Fibroblast of skin of right biceps (primary cell): ENCODE measurements at places on chromosomes 2 and 18.

DNA sequence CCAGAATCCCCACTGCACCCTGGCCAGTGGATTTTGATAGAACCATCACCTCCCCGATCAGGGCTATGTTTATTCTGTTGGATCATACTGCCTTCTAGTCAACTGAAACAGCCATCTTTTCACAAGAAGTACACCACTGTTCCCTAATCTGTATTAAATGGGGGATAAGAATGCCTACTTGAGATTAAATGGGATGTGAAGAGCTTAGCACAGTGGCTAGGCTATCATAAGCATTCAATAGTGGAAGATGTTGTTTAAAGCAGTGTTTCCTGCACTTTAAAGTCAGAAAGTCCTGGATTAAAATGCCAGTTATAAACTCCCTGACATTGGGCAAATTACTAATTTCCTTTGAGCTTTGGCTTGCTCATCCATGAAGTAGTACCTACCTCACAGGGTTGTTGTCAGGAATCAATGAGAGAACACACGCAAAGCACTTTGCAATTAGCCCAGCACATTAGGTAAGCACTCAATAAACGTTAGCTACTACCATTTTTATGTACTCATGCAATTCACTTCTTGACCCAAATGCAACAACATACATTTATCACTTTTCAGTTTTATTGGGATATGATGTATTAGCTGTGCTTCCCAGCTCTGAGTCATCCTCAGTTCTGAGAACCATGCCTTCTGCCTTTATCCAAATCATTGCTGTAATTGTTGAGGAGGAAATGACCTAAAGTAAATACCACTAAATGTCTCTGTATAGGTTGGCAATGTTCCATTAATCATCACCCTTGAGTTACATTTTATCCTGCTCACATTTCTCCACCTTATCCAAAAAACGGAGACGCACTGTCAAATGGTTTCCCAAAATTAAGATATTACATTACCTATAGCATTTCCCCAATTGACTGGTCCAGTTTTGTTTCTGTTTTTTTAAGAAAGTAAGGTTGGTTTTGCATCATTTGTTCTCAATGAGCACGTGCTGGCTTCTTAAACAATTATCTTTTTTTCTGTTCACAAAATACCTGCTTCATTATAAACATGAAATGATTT, 2.1 kb downstream of the TMEM247 start:
- DNase-seq: peak; percentile 84

- no peak for DNase-seq
These were observed 45.2 kb downstream of the DYNAP start for GRCh38 chr18:54636217-54636616.

DNA sequence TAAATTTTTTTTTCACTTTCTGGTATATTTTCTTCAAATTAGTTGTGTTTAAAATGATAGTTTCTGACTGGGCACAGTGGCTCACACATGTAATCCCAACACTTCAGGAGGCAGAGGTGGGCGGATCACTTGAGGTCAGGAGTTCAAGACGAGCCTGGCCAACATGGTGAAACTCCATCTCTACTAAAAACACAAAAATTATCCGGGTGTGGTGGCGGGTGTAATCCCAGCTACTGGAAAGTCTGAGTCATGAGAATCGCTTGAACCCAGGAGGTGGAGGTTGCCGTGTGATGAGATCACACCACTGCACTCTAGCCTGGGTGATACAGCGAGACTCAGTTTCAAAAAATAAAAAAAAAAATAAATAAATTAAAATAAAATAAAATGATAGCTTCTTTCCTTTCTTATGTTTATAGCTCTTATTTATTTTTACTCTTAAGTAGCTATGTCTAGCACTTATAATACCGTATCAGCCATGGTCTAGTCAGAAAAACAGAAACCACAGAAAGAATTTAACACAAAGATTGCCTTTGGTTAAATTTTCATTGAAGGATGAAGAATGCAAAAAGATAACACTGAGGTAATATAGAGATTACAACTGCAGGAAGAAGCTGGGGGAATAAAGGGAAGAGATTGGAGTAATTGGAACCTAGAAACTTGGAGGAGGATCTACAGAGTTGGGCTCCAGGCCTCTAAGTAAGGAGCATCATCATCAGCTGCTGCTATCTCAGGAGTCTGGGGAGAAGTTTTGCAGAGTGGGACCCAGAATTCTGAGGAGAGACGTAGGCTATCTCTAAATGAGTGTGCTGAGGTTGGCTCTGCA, 54.7 kb upstream of the MBOAT2 start:
- DNase-seq: peak; percentile 66

- no peak for DNase-seq
These were observed 25.1 kb downstream of the C18orf54 start for GRCh38 chr18:54382733-54383252.

DNA sequence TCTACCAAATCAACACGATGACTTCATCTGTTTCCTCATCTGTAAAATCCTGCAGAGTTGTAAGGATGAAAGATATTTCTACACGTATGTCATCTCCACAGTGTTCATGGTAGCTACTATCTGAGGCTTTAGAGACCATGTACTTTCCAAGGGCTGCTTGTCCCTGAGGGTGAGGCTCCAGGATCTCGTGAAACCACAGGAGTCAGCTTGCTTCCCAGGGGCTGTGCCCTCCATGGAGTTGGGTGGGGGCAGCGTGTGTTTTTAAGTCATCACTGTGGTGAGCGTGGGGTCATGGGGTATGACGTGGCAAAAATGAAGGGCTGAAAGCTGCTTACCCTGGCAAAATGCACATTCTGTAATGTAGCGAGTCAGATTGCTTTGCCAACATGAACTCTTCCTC, 81.6 kb downstream of the ASAP2 start:
- peak; percentile 91 for DNase-seq

GRCh38 chr2:98923244-98923940, 12.6 kb downstream of the CRACDL start:
- no peak for DNase-seq

DNA sequence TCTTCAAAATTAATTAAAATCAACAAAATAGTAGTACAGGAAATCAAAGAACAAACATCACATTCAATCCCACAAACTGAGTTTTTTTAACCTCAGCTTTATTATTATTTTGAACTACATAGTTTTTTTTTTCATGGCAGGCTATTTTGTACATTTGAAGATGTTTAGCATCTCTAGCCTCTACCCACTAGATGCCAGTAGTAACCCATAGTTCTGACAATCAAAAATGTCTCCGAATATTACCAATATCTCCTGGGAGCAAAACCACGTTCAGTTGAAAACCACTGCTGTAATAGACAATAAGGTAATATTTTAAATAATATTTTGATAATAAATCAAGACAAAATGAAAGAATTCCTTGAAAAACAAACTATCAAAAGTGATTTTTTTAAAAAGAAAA, 702.6 kb upstream of the LRRTM1 start:
- DNase-seq: no peak

DNA sequence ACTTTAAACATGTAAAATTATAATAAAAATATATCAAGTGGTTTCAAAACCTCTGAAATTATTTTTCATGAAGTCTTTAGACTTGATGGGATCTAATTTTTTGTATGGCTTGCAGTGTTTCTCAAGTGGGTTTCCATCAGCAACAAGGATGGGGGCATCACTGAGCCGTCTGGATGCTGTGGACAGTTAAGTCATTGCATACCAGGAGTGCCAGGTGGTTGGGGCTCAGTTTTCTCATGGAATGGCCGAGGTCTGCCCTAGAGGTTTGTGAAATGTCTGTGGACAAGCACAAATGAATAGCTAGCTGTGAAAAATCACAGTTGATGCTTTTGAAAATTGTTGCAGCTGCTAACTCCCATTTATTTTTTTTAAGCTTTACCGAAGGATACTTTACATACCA, 1.7 kb downstream of the PRELID3A start:
- DNase-seq: peak; percentile 44

DNA sequence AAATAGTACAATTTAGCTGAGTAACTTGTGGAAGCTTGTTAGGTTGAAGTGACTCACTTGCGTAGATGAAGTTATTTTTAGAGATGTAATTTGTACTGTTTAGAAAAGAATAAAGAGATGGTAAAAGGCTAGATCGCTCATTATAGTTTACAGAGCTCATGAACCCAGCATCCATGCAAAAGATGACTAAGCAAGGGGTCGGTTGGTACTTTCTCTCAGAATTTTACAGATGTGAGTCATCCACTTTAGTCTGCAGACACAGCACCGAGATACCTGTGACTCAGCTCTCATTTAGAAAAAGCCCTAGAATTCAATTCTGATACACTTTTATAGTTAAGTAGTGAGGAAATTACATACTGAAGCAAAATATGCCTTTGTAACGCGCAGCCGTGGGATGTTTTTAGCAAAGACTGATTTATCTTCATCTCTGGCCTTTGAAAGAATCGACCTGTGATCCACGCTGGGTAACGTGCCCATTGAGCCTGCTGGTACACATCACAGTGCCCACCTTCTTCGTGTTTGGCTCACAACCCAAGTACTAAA, 116.5 kb upstream of the FOSL2 start:
- DNase-seq: peak; percentile 99

DNA sequence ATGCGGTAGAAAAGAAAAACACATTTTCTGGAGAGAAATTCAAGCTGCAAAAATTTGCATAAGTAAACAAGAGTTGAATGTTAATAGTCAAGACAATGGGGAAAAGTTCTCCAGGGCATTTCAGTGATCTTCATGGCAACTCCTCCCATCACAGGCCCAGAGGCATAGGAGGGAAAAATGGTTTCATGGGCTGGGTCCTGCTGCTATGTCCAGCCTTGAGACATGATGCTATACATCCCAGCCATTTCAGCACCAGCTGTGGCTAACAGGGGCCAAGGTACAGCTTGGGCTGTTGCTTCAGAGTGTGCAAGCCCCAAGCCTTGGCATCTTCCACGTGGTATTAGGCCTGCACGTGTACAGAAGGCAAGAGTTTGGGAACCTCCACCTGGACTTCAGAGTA, 118.6 kb upstream of the DLGAP1 start:
- no peak for DNase-seq

GRCh38 chr2:238493880-238494572, 67.3 kb downstream of the ASB1 start:
- no peak for DNase-seq

- no peak for DNase-seq
These were observed 144.7 kb downstream of the SLC4A3 start for GRCh38 chr2:219772103-219772635.

GRCh38 chr2:24241528-24241927, 66.7 kb downstream of the FAM228A start:
- no peak for DNase-seq

DNA sequence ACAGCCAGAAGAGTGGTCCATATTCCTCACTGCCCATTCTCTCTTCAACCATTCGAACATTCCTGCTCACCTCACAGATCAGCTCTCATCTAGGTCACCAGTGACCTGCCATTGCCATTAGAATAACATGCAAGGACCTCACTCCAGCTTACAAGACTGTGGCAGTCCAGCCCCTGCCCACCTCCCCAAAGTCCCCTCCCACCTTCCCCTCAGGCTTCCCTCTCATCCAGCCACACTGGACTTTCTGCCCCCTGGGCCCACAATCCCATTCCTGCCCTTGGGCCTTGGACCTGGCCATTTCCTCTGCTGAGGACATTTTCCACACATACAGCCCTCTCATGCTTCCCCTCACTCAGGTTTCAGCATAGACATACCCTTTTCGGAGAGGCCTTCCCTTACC, 5.2 kb upstream of the TMEM177 start:
- no peak for DNase-seq

- no peak for DNase-seq
These were observed 10.2 kb downstream of the DSG4 start for GRCh38 chr18:31386741-31387140.

DNA sequence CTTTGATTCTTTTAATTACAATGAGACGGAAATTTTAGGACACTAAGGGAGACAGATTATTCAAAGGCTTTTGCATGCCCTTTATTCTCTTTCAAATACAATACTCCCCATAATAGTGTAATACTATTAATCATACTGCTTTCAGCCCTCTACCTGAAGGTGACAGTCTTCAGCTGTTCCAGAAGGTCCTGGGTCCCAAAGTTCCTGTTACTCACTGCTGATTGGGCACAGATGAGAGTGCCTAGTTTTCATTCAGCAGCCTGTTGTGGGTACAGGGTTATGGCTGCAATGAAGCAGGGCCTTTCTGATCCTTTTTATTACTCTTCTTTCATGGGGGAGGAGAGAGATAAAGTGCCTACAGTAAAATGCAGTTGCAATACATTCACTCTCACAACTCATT, 80.2 kb downstream of the NUP35 start:
- DNase-seq: no peak

DNA sequence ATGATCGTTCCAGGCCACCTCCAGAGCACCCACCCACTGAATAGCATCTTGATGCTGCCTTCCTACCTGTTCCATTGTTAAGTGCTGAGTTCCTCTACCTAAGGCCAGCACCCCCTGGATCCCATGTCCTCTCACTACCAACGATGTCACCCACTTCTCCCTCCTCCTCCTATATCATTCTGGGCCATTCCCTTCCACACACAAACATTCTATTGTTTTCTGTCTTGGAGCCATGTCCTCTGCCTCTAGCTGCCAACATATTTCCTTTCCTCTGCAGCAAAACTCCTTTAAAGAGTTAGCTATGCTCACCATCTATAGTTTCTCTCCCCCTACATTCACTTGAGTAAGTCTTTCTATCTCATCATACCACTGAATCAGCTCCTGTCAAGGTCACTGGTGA, 64.0 kb upstream of the ACKR3 start:
- DNase-seq: no peak

DNA sequence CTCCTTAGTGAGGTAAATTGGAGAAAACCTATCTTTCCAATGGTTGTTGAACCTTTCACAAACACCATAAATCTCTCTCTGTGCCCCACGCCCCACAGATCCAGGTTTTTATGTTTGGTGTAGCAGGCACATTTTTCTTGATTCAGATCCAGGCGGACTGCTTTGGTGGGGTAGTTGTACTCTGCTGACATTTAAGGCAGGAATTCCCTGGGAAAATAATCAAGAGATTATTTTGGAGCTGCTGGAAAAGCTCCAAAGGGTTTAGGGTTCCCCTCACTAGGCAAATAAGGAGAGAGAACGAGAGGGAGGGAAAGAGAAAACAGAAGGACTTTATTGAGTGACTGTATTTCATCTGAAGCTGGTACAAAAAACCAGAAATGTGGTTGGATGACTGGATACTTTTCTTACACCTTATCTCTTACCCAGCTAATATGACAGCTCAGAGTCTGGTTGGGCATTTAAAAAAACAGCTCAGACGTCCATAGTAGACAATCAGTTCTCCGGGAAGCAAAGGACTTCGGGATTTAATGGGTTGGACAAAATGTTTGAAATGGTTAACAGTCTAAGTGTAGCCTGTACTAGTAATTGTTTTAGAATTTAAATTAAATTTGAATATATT, 3.6 kb upstream of the AQP4 start:
- DNase-seq: no peak

DNA sequence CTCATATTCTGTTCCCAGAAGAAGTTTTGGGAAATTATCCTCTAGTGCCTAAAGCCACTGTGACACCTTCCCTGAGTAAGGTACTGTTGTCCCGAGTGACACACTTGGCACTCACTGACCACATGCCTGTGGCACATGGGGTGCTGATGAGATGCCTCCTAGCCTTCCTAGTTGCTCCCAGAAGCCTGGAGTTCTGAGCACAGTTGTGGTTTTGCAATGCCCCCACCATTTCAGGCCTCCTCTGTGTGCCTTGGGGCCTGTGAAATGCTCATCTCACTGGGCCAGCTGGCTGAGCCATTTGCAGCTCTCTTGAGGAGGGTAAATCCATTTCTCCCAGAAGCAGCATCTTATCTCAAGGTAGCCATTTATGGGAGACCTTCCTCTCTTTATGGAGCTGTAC, 91.8 kb downstream of the DGKD start:
- DNase-seq: no peak

- DNase-seq: no peak
These were observed 32.4 kb downstream of the TTLL4 start for GRCh38 chr2:218743068-218743467.

- peak; percentile 34 for DNase-seq
These were observed 422 bp downstream of the OBSL1 start for GRCh38 chr2:219570924-219571310.
